Activated CD4-positive, CD25-positive, alpha-beta regulatory T cell treated with anti-CD3 and anti-CD28 coated beads, Interleukin-2, amount 50 U/mL, for 72 hours (primary cell): ENCODE measurements at places on chromosomes 7 and 10.

DNA sequence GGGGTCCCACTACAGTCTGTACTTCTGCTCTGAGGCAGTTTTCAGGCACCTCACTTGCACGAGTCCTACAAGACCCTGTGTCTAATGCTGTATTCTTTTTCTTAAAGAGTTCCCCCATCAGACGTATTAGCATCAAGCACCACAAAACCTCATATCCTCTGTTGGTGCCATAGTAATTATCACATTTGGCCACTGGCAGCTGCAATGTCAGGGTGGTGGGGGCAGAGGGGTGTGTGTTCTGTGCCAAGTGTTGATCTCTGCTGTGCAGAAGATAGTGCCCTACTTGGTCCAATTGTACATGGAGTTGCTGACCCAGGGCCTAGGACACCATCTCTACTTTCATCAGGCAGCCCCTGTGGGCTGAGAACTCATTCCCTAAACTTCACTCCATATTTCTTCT is 20.0 kb upstream of the JAZF1 start:
- DNase-seq: no peak

DNA sequence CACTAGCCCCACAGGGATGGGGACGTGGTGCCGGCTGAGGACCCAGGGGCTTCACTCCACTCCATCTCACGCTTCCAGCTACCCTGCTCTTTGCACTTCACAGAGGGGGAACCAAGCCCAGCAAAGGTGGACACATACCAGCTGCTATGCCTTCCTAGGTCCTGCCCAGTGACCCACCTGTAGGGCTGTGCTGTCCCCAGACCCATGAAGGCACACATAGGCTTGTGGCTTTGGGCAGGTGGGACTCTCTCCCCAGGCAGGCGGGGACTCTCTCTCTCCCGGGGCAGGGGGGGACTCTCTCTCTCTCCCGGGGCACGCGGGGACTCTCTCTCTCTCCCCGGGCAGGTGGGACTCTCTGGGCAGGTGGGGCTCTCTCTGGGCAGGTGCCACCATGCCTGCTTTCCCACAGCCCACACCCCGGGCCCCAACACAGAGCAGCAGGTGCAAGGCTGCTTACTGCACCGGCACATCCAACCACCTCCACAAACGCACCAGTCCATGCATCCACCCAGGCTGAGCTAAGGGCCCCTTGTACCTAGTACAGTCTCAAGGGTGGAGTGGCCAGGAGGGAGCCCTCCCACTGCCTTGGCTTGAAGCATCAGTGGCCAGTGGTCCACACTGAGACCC is 13.8 kb upstream of the GPR146 start:
- DNase-seq: no peak

- no peak for DNase-seq
Measured at GRCh38 chr7:24763303-24763901, 6.1 kb upstream of the GSDME start.

GRCh38 chr10:23344241-23344841 is at the start of gene C10orf67:
TSS of gene C10orf67 (minus strand) at chr10:23344797. CDS start at chr10:23344774, 23 bp downstream.
- DNase-seq: no peak

DNA sequence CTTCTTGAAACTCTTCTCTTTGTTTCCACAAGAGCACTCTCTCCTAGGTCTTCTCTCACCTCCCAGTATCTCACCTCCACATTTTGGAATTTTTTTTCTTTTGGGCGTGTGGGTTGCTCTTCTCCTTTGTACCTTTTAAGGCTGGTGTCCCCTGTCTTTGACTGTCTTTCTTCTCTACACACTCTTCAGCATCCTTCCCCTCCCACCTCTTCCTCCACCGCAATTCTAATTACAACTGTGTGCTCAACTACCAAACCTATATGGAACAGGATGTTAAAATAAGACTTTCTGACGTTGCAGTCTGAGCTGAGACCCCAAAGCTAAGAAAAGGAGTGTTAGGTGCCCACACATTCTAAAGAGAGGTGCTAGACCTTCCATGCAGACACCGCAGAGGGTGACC is 14.0 kb upstream of the ADRB1 start:
- DNase-seq: no peak

- no peak for DNase-seq
Measured at GRCh38 chr7:51209426-51209825, 107.2 kb downstream of the COBL start.

GRCh38 chr10:7378602-7379403 is 32.0 kb downstream of the SFMBT2 start:
- DNase-seq: no peak

DNA sequence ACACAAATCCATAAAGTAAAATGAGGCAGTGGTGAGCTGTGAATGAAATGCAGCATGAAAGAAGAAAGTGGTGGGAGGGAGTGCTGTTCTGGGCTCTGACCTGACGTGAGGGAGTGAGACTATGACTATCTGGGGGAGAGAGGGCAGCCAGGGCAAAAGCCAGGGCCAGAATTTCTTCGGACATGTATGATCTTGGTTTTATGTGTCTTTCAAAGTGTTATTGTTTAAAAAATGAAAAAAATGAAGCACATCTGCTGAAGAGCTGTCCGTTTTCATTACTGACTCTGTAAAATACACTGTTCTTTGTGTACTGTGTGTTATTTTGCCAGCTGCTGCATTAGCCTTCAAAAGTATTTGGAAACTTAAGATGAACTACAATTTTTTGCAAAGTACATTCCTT is 70.2 kb upstream of the KLF14 start:
- DNase-seq: no peak

GRCh38 chr10:75239096-75239790 is 3.5 kb upstream of the COMTD1 start:
- DNase-seq: no peak

GRCh38 chr10:92242910-92243671 is 47.8 kb downstream of the CPEB3 start:
- DNase-seq: no peak

- no peak for DNase-seq
Measured at GRCh38 chr10:16927546-16927945, 110.3 kb upstream of the RSU1 start.

DNA sequence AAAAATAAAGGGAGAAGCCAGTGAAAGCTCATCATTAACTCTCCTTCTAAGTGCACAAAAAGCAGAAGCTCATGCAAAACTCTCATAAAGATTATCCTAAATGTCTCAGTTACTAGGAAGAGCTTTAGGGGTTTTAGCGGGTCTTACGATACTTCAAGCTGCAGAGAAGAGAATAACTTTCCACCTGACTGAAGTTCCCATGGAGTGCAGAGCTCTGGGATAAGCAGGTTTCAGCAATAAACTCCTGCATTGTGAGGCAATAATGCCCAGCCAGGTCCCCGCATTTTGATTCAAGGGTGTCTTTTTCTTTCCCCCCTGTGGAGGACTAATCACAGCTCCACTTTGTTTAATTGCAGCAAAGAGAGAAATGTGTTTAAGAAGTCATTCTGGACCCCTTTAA is 241.9 kb upstream of the SP8 start:
- no peak for DNase-seq

GRCh38 chr7:80082213-80082612 is 52.4 kb upstream of the GNAI1 start:
- no peak for DNase-seq

GRCh38 chr7:1459920-1460820 is 900 bp upstream of the MICALL2 start:
- DNase-seq: no peak

GRCh38 chr7:86963599-86964230 is 95.7 kb downstream of the ELAPOR2 start:
- no peak for DNase-seq

GRCh38 chr10:42476101-42476500 is 162.3 kb downstream of the ZNF33B start:
- no peak for DNase-seq

DNA sequence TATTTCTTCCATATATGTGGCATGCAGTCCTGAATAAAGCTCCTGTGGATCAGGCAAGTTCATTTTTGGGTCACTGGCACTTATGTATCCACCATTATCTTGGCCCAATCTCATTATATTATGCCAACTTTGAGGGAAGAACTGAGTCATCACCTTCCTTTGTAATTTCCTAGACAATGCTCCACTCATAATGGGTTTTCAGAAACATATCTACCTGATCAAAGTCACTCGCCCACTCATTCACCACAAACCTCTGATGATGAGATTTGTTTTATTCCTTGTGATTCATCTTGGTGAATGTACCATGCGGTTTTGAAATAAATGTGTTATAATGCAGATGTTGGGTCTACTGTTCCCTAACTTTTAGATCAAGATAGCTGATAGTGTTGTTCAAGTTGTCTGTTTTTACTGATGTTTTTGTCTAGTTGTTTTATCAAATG is 525.8 kb downstream of the KIF20B start:
- DNase-seq: no peak

DNA sequence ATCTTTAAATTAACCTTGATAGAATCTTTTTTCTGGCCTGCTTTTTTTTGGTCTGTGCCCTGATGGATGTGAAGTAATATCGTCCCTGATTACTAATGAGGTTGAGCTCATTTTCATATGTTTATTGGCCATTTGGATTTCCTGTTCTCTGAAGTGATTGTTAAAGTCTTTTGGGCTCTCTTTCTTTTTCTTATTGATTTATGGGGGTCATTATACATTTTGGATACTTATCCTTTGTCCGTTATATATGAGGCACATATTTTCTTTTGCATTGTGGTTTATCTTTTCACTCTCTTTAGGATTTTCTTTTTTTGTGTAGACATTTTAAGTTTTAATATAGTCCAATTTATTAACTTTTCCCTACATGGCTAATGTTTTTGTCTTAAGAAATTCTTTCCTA is 12.6 kb downstream of the SLK start:
- no peak for DNase-seq

- DNase-seq: no peak
Measured at GRCh38 chr10:34001087-34001580, 666.7 kb upstream of the NRP1 start.

DNA sequence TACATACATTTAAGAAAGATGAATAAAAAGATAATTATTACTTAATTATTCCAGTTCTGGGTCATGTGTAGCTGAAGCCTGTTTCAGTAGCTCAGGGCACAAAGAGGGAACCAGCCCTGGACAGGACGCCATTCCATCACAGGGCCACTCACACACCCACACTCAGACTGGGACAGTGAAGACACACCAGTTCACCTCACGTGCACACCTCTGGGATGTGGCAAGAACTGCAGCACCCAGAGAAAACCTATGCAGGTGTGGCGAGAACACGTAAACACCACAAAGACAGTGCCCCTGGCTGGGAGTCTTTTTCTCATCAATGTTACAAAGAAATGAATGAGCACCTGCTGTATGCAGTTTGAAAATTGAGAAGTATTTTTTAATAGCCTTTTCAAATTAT is 1.6 kb upstream of the IDI1 start:
- no peak for DNase-seq

DNA sequence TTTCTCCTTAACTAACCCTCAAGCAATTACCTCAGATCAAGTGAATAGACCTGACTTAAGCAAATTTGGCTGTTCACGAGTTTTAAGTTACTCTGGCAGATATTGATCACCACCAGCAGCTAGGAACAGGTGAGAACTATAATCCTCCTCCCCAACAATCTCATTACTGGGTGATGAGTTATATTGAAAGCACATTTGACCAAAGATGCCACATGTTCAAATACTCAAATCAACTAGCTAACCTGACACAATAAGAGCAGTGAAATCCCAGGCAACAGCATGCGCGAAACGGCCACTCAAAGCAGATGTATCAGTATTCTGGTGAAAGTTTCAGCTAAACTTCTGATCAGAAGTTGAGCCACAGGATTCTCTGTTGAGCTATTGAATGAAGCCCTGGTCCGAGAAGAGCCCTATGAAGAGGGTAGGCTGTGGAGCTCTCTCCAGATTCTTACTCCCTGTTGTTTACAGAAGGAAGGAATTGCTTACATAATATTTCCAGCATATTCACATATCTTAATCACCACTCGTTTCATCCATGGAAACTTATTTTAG is 52.6 kb downstream of the CAV1 start:
- DNase-seq: no peak

- no peak for DNase-seq
Measured at GRCh38 chr7:133582766-133583523, 330.1 kb downstream of the EXOC4 start.
